ENCODE measurements at places on chromosomes 2 and 18. TPM values are rescaled to one million over a fixed set of nuclear protein-coding genes. Genes with fewer than 3 reads are reported as not detected.

Gene CELF4
- total RNA-seq: not detected

Gene PRSS56
- total RNA-seq: not detected

- no peak for DNase-seq
Observed at GRCh38 chr18:78719821-78720220, 259.8 kb upstream of the SALL3 start.

DNA sequence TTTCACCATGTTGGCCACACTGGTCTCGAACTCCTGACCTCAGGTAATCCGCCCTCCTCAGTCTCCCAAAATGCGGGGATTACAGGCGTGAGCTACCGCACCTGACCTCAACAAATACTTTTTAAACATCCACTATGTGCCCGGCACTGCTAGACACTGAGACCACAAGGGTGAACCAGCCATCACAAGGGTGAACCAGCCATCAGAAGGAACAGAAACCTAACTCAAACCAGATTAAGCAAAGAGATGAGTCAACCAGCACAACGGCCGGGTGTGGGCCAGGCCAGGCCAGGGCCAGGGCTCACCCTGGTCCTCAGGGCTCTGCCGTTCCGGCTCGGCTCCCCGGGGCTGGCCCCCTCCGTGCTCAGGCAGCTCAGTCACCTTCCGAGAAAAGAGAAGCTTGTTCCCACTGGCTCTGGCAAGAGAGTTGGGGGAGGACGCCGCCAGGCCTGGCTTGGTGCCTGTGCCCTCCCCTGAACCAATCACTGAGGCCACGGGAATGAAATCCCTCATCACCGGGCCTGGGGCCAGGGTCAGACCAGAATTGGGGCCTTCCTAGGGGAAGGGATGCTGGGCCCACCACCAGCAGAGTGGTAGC is 4.4 kb downstream of the TEX44 start:
- DNase-seq: no peak

DNA sequence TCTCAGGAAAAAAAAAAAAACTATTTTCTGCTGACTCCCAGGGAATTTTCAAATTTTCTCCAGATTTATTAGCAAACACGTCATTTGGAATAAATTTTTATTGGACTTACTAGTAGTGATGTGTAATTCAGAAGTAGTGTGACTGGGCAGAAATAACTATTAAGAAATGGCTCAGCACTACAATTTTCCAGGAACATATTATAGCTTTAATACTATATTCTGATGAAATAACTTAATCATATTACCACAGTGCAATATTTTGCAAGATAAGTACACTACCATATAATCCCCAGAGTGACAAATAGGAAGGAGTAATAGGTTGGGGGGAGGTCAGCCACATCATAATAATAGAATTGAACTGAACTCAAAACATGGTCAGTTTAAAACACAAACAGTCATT is 19.7 kb upstream of the TNFAIP6 start:
- no peak for DNase-seq

- DNase-seq: no peak
Observed at GRCh38 chr2:39647104-39647765, 18.5 kb upstream of the TMEM178A start.
